NCI-H510A (cell line): ENCODE measurements at places on chromosomes 12 and 14.

DNA sequence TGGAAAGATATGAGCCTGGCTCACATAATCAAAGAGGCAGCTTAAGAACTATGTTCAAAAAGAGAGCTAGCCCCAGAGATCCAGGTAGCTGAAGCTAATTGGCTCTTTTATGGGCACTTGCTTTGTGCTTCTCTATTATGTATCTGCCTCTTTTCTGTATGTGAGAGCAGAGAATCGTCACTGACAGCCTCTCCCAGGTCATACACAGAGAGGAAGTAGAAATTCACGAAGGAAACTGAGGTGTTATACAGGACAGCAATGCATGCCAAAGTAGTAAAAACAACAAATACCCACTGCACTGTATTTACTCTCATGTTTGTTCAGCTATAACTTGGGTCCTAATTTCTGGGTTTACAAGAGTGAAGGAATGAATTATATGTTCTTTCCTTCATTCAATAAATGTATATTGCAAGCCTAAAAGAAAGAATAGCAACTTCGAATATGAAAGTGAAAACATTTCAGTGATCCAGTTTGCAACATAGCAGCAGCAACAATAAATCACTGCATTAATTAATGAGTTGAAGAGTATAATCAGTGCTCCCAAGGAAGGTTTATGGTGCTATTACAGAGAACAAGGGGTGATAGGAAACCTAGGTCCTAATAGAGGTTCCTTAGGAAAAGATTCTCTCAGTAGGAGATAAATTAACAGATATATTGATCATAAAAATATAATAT, 47.1 kb upstream of the ATXN7L3B start:
- no peak for DNase-seq

GRCh38 chr12:111978545-111978944, 34.4 kb downstream of the TMEM116 start:
- DNase-seq: no peak

- no peak for DNase-seq
Observed at GRCh38 chr12:116982791-116983411, 72.2 kb downstream of the FBXW8 start.

GRCh38 chr14:96953087-96953874, 156.1 kb downstream of the VRK1 start:
- DNase-seq: no peak

- DNase-seq: no peak
Observed at GRCh38 chr12:92987846-92988621, 58.9 kb upstream of the EEA1 start.

- no peak for DNase-seq
Observed at GRCh38 chr14:58107947-58108552, 44.0 kb downstream of the ARMH4 start.

DNA sequence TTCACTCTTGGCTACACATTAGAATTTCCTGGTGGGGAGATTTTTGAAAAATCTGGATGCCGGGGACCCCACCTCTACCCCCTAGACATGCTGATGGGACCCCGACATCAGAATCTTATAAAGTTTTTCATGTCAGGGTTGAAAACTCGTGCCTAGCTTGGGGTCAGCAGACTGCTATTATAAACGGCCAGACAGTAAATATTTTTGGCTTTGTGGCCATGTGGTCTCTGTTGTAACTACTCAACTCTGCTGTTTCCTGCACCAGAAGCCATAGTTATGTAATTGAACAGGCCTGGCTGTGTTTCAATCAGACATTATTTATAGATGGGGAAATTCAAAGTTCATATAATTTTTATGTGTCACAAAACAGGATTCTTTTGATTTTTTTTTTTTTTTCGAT, 41.6 kb downstream of the ACACB start:
- DNase-seq: no peak

DNA sequence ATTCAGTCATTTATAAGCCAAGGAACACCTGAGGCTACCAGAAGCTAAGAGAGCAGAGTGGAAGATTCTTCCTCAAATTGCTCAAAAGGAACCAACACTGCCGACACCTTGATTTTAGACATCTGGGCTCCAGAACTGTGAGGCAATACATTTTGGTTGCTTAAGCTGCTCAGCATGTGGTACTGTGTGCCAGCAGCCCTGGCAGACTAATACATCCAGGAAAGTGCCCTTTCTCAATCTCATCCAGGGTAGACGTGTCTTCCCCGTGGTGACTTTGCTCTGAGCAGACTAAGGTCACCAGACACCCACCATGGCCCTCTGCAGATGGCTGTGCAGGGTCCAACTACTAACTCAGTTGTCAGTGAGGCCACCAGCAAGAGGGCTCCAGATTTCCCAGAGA, 122.8 kb downstream of the VRK1 start:
- no peak for DNase-seq

DNA sequence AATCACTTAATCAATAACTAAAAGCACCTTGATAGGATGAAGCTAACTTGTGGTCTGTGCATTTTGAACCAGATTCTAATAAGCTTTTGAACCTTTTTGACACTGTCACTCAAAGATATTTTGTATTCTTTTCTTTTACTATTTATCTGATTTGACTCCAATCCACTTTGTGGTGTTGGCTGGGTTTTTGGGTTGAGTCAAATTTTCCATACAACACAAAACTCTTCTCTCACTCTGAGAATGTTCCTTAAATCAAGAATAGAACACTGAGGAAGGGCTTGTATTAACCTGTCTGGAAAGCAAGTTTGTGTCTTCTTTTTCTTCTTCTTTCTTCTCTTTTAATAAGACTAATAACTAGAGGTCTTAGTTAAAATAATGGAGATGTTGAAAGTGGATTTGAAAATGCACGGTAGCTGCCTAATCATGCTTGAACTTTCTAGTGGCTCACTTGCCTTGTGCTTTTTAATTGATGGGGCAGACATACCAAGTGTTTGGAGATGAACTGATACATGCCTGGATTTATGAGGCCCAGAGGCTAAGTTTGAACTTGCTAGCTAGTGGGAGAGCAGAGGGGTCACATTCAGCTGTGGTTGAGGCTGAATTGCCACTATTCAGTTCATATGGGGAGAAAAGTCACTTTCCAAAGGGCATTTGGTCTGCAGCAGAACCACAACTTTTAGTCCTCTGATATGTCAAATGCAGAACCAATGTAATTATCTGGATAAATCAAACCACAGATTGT, 93.5 kb upstream of the PTHLH start:
- no peak for DNase-seq

DNA sequence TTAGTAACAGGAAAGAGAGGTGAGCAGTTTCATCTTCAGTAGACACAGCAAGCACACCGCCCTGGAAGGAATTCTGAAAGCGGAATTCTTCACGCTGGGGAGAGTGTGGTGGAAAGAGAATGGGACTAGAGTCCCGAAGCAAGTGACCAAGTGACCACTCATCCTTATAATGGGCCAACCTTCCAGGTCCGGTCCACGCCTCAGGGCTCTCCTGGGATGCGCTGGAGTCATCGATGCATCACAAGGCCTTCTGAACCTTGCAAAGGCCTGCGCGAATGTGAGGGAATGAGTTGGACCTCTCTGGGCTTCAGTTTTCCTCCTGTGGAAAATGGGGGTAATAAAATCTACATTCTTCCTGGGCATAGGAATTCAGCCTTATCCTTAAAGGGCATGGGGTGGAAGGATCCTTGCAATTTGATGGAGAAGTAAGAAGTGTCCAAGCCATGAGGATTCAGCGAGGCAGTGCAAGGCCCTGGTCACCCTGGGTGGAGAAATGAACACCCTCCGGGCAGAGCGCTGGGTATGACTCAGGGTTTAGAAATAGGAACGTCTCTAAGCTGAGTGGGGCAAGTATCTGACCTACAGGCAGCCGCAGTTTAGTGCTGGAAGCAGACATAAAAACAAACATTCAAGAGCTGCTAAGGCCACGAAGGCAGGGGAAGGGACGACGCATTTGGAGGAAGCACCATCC, 97.7 kb downstream of the SETD3 start:
- DNase-seq: no peak

DNA sequence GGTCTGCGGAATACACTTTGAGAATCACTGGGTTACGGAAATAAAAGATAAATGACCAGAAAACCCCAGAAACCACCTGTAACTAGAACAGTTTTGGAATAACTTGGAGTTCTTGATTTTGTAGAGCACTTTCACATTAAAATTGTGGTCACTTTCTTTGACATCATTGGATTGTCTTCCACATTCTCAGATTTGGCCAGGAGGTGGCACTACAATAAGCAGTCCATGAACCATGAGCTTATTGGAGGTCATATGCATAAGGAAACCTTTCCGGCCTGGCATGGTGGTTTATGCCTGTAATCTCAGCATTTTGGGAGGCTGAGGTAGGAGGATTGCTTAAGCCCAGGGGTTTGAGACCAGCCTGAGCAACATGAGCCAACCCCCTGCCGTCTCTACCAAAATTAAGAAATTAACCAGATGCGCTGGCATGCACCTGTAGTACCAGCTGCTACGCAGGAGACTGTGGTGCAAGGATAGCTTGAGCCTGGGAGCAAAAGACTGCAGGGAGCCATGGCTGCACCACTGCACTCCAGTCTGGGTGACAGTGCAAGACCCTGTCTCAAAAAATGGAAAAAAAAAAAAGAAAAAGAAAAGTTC, 107.7 kb upstream of the CAND1 start:
- no peak for DNase-seq

- DNase-seq: peak; percentile 51
Observed at GRCh38 chr12:53213348-53213747, 6.3 kb upstream of the ITGB7 start.

DNA sequence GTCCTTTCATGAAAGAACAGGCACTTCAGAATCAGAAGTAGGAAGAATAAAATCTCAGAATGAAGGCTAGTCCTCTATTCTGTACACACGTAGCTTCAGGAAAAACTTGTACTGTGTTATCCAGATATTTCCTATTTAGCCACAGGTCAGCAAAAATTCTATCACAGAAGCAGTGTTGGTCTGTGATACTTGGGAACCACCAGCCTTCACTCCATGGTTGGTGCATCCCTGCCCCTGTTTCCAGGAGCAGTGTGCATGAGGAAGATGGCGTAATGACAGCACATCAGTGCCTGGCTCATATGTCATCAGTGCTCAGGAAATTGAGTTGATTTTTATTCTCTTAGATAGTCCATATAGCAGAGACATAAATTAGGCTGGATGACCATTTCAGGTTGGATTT, 87.7 kb downstream of the SAMD4A start:
- no peak for DNase-seq

GRCh38 chr12:20140751-20141150, 227.6 kb upstream of the PDE3A start:
- no peak for DNase-seq

DNA sequence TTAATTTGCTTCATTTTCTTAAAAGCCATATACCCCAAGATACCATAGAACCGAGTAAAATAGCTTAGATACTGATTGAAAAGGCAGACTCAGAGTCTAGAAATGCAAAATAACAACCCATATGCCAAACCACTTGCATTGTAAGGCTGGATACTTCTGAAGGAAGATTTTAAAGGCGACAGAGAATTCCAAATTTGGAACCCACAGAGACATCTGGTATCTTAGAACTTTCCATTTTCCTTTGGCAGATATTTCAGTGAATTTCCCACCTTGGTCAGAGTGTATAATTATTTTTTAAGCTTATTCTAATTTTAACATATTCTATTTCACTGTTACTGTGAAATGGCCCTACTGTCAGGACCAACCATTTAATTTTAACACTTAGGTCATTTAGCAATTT, 186.4 kb upstream of the E2F7 start:
- DNase-seq: no peak
